Epithelial cell of prostate (primary cell): ENCODE measurements at places on chromosomes 12 and 14.
A peak's percentile ranks its signal among the peaks of the same experiment; 100 is the strongest.

- DNase-seq, result no peak
Observed at GRCh38 chr12:128861226-128862016, 8.1 kb downstream of the GLT1D1 start.

DNA sequence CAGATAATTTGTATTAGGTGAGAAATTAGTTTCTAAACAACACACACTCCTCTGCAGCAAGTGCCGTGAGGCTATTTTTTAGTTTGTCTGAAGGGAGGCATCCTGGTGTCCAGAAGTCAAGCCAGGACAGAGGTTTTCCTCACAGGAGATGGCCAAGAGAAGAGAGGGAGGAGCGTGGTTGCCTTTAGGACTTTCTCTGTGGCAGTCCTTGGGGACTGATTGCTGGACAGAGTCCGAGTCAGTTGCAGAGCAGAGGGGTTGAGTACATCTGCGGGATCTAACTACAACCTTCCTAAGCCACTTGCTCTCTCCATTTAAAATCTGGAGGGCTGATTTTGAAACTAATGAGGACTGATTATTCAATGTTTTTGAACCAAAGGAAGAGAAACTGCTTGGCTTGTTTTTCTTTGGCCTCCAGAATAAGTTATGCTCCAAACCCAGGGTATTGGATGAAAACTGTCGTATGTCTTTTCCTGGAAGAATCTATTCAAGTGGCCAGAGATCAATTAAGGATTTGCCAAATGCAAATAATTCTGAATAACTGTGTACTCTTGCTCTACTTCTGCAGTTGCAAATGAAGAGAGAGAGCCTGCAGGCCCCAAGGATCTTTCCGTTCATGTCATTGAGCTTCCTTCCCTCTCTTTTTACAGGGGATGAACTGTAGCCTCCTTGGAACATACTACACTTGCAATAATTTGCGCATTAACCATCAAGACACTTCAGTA is 1.2 kb downstream of the SLCO1C1 start:
- no peak for DNase-seq

GRCh38 chr12:5898874-5899273 is 46.2 kb downstream of the ANO2 start:
- DNase-seq, result no peak

- no peak for DNase-seq
Observed at GRCh38 chr12:102479939-102480338, 424 bp downstream of the IGF1 start.

- no peak for DNase-seq
Observed at GRCh38 chr14:73438993-73439392, 19.4 kb downstream of the NUMB start.

- DNase-seq, result no peak
Observed at GRCh38 chr14:56562883-56563282, 16.7 kb upstream of the TMEM260 start.

- no peak for DNase-seq
Observed at GRCh38 chr12:87152841-87153528, 876.2 kb downstream of the C12orf50 start.

GRCh38 chr12:108884116-108885012 is 4.5 kb downstream of the DAO start:
- no peak for DNase-seq

DNA sequence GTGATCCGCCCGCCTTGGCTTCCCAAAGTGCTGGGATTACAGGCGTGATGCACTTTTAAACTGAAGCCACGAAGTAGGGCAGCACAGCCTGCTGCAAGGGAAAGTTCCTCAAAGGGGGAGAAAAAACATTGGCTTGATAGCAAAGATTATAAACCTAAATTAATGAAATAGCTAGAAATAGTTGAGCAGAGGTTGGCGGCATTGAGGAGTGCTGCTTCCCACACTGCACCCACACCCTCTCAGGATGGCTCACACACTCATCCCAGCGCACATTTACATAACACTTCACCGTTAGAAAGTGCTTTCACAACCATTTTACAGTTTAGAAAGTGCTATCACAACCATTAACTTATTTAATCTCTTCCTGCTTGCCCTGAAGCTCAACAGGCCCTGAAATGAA is 44.4 kb upstream of the TCL1A start:
- DNase-seq, result no peak

DNA sequence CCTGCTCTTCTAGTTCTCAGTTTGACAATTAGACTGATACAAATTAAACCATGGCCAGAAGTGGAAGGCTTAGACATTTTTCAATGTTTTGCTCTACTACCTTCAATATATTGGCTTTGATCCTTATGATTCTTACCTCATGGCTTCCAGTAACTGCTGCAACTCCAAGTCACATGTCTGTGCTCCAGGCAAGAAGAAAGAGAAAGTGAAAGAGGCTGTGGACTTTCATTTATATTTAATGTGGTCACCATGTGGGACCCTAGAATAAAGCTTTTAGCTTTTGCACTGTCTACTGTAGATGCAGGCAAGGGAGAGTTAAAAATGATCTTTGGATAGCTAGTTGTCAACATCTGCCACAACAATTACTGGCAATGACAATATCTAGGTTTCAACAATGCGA is 214.3 kb upstream of the PDE3A start:
- no peak for DNase-seq

DNA sequence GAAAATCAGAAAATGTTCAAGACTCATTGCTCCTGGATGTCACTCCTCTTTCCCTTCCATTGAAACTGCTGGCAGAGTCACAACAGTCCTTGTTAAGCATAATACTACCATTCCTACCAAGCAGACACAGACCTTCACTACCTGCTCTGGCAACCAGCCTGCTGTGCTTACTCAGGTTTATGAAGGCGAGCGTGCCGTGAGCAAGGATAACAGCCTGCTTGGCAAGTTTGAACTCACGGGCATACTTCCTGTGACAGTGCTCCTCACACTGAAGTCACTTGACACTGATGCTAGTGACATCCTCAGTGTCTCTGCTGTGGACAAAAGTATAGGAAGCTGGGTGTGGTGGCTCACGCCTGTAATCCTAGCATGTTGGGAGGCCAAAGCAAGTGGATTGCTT is 15.7 kb upstream of the PHETA1 start:
- no peak for DNase-seq

- DNase-seq, result no peak
Observed at GRCh38 chr14:57049848-57050247, 218.9 kb downstream of the EXOC5 start.

DNA sequence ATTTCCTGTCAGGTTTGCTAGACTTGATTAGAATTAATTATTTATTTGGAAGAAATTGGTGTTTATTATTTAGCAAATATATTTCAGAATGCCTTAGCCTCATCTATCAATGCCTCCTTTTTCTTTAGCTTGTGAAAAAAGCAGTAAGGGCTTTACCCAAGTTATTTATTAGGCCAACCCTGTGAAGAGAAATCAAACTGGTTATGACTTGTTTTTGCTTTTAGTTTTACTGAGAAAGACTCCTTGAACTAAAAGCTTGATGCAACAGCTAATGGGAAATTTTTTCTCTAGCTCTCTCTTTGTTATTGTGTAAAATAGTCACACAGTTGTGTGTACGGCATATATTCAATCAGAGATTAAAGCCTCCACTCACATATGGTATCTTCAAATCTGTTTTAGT is 306.8 kb downstream of the DIO2 start:
- no peak for DNase-seq

- DNase-seq, result no peak
Observed at GRCh38 chr12:22821985-22822384, 197.0 kb downstream of the ETNK1 start.

DNA sequence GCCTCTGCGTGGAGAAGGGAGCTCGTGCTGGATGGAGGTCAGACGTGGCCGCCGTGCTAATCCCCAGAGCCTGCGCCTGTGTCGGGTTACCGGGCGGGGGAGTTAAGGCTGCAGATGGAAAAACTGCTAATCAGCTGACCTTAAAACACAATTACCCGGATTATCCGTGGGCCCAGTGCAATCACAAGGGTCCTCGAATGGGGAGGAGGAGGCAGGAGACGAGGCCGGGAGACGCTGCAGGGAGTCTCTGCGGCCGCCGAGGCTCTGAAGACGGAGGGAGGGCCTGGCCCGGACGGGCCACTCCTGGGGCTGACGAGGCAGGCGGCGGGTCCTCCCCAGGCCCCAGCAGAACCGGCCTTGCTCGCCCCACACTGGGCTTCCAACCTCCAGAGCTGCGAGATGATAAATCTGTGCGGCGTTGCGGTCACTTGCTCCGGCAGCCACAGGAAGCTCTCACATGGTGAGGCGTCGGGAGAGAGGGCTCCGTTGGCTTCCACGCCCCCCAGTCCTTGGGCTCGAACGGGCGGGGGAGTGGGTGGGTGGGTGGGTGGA is 32.9 kb upstream of the FBRSL1 start:
- no peak for DNase-seq

DNA sequence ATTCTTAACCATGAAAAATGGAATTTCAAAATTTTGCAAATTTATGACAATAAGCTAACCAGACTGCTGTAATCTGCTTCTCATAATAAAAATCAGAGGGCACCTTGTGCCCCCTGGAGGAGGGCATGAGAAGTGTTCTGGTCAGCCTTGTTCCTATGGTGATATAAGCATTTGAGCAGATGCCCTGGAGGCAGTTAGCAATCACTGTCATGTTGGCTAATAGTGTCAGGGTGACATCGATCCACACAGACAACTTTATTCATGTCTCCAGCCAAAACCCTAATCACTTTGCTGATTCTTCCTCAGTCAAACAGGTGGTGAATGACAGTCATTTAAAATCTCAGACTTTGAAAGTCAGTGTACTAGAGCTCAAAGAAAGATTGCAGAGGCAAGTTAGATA is 943.0 kb downstream of the GALC start:
- peak; percentile 39 for DNase-seq

DNA sequence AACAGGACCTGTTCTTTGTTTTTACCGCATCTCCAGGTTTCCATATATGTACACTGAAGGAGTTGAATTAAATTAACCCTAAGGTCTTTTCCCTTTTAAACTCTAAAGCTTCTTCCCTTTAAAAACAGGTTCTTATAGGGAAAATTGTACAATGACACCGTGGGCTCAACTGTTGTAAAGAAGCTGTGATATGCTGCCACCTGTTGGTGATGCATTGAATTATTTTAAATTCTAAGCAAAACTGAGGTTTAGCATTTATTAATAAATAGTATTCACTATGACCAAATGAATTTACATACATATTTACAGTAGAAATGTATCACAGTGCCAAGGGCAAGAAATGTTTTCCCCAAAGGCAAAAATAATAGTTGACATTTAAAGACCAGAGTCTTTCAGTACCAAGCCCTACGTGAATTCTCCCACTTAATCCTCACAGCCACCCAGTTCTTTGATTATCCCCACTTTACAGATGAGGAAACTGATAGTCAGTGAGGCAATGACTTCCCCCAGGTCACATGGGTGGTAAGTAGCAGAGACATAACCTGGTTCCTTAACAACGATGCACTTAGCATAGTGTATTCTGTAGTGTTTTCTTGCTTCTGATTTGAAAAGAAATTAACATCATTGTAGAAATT is 35.7 kb upstream of the TMEM263 start:
- no peak for DNase-seq

GRCh38 chr14:105939810-105940508 is 413.6 kb downstream of the TMEM121 start:
- DNase-seq, result no peak

DNA sequence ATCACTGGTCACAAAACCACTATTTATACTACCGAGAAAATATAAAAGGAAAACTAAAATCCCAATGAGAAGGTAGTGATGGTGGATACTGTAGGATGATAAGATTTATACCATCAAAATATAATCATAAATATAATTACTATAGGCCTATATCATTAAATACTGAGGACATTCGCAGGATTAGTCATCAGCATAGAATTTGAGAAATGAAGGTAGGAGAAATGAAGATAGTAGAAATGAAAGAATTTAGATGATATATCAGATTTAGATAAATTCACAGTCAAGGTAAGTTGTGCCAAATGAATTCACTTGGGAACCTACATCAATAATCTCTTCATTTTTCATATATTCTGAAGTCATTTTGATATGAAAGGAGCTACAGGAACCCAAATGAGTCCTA is 82.8 kb downstream of the DAAM1 start:
- DNase-seq, result no peak

DNA sequence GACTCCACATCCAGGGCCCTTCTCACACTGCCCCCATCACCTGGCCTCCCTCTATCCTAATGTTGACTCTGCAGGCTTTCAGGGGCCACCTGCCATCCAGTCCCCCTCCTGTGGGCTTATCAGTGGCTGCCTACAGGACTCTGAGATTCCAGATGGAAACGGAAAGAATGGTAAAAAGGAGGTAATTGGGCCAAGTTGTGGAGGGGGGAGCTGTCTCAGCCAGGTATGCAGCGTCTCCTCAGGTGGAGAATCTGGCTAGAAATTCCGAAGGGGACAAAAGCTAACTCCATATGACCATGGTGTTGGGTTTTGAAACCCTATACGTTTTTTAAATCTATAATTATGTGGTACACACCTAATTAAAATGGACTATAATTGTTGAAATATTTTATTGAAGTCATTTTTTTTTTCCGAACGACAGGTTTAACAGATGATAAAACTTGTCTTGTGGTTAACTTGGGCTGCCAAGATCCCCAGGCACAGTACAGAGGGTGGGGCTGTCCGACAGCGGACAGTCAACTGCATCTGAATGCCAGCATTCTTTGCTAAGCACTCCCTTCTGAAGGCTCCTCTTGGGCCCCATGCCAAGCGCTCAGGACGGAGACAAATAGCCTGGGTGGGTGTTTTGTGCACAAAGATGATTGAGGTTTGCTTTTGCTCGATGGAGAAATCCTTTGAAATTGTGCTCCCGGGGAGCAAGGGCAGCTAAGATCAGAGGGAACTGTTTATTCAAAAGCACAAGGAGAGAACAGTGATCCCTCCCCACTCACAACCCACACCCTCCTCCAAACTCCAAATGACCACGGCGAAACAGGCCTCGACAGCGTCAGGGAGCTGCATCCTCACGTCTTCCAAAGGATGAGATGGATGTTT is 365.6 kb downstream of the BCL11B start:
- DNase-seq, result peak; percentile 63

- no peak for DNase-seq
Observed at GRCh38 chr14:21509432-21510143, 1.6 kb downstream of the METTL3 start.

GRCh38 chr12:54294152-54294952 is 6.5 kb downstream of the NFE2 start:
- DNase-seq, result no peak

DNA sequence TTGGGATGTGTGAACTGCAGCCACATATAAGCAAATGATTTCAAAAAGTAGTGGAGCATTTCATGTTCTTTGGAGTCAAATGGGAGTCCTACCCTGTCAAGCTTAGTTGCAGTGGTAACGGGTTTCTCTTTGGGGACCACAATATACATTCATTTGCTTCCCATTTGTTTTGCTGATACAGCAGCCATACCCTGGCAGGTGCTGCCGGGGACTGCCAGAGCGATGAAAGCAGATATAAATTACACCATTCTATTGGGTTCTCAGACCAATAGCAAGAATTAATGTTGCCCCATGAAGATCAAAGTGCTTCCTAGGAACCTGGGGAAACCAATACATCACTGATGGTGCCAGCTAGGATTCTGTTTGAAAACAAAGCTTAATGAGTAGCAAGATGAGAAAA is 1621.5 kb upstream of the FLRT2 start:
- DNase-seq, result no peak

- DNase-seq, result no peak
Observed at GRCh38 chr14:30864934-30865333, 9.4 kb upstream of the COCH start.
